Mesendoderm (in vitro differentiated cells): ENCODE measurements at places on chromosomes 4 and X.

GRCh38 chrX:101452056-101452455 lies 33.2 kb upstream of the ARMCX4 start:
- DNase-seq: no peak

DNA sequence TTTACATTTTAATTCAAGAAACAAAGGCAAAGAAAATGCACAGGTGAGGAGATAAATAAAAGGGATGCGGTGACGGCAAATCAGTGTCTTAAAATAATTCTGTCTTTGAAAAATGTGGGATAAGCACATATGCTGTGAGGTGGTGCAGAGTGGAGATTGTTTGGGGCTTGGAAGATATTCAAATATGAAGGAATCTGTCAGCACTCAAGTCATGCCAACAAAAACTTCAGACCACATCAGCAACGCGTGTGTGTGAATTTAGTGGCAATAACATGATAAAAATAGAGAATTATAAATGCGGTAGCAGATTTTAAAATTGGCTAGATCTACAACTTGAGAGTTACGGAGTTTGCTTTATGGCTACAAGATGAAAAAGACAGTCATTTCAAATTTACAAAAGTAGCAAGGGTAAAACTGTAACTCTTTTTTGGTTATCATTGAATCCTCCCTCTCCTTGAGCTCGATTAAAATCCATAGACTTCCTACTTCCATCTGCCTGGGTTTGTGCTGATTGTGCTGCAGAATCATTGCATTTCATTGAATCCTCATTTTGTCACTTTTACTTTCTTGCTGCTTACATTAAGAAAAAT lies 71.5 kb upstream of the VCX2 start:
- no peak for DNase-seq

DNA sequence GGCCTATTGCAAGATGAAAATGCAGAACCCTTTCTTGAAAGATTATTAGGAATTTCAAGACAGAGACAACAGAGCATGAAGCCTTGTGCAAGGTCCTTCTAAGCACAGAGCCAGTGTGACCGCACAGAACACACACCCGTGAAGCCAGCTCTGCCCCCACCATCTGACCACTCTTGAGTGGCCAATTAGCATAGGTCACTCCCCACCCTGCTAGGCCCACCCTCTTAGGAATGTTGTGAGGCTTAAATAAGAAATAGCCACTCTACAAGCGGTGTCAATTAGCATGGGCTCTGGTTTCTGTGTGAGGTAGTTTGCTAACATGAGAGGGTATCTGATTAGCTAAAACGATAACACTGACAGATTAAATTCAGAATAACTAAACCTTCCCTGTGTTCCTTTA lies 152.9 kb downstream of the PTTG2 start:
- no peak for DNase-seq

- peak; percentile 13 for DNase-seq
These were observed 69.4 kb upstream of the AGA start for GRCh38 chr4:177511611-177512010.

GRCh38 chrX:130082244-130083106 lies 27.8 kb downstream of the ELF4 start:
- no peak for DNase-seq

- no peak for DNase-seq
These were observed 11.2 kb upstream of the CXCR3 start for GRCh38 chrX:71629467-71629866.

DNA sequence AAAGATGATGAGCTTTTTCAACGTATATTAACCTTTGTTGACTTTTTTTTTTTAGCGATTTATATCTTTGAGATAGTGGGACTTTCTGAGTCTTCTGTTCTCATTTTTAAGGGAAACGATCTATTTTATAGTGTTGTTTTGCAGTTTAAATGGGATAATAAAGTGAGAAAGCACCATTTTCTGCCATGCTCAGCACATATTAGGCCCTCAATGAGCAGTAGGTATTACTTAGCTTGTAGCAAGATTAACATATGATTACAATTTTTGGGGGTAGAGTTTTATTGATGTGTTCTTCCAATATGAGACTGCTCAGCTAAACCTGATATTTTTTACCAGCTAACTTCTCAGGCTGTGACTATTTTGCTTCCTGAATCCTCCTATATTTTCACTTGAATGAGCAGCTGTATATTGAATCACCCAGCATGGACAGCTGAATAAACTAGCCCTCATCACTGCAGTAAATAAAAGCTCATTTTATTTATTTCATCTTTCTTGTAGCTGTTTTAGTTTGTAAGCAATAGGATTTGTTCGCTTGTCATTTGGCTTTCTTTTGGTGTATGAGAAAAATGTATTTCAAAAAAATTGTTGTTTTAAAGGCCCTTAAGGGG lies 43.7 kb downstream of the UGT8 start:
- DNase-seq: no peak

- no peak for DNase-seq
These were observed 31.5 kb downstream of the SHOX start for GRCh38 chrX:662126-662525.

GRCh38 chr4:186685767-186686183 lies 37.9 kb downstream of the FAT1 start:
- peak; percentile 80 for DNase-seq

GRCh38 chr4:98586962-98587354 lies 71.5 kb downstream of the TSPAN5 start:
- DNase-seq: no peak

DNA sequence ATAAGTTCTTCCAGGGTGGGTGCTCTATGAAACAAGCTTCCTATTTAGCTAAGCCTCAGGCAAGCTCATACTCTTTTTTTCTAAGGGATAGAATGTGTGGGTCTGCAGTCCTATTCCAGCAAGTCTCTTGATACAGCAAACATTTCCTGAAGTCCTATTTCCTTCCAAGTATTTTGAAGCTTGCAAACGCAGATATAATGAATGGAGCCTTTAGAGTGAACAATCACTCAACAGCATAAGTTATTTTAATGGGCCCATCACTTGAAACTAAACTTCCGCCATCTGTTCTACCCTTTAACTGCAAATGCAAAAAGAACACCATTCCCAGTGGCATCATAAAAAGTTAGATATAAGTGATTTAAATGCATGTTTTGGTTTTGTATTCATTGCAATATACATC lies 108.3 kb upstream of the TAPT1 start:
- DNase-seq: no peak

DNA sequence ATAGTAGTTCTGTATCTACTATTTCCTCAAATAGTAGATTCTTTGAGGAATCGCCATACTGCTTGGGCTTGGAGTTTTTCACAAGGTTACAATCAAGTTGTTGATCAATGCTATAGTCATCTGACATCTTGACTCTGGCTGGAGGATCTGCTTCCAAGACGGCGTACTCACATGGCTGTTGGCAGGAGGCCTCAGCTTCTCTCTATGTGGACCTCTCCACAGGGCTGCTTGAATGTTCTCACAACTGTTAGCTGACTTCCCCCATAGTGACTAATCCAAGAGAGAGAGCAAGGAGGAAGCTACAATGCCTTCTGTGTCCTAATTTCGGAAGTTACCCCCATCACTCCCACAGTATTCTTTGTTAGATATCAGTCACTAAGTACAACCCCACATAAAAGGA lies 10.3 kb downstream of the EGFL6 start:
- DNase-seq: no peak

DNA sequence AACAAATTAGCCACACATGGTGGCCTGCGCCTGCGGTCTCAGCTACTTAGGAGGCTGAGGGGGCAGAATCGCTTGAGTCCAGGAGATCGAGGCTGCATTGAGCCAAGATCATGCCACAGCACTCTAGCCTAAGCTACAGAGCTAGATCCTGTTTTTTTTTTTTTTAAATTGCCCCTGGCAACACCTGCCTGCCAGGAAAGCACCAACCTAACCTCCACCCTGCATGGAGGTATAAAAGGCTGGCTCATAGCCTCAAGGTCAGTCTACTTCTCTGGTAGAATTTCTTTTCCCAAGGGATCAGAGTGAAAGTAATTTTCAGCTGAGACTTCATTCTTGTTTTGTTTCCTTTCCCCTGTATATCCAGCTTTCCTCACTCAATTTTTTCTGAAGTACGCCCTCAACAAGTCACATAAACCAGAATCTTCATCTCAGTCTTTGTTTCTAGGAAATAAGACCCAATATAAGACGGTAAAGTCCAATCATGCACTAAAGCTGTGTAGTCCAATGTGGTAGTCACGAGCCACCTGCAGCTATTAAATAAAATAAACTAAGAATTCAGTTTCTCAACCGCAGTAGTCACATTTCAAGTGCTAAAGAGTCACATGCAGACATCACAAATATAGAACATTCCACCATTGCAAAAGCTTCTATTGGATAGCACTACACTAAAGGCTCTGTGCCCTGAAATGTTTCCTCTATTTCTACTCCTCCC lies 113.3 kb downstream of the HPGD start:
- DNase-seq: no peak

DNA sequence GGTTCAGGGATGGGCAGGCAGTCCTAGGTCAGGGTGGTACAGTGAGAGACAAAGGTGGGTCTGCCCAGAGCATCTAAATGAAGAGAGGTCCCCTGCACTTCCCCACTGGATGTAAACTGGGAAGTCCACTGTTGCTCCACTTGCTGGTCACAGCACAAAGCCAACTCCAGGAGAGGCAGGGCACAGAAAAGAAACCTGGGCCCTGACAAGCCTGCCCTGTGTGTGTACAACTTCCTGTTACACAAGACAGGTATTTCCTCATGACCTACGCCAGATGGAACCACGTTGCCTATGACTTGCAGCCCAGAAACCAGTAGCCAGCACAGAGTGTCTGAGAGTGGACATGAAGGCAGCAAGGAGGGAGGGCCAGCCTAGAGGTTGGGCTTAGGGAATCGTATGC lies 161.8 kb downstream of the SH3KBP1 start:
- no peak for DNase-seq

DNA sequence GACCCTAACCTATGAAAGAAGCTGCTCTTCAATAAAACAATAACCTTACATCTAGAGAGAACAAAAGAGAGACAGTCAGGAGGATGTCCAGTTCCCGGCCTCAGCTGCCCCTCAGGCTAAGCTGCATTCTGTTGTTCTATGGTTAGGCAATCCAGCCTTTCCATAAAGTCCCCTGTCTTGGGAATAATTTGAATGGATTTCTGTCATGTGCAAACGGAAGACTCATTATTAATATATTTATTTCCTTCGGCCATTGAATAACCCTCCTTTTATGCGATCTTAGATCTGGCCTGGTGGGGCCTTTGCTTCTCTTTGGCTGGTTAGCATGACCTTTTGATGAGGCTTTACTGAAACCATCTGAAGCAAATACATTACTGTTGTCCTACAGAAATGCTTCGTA lies 80.1 kb downstream of the ANKRD50 start:
- no peak for DNase-seq

DNA sequence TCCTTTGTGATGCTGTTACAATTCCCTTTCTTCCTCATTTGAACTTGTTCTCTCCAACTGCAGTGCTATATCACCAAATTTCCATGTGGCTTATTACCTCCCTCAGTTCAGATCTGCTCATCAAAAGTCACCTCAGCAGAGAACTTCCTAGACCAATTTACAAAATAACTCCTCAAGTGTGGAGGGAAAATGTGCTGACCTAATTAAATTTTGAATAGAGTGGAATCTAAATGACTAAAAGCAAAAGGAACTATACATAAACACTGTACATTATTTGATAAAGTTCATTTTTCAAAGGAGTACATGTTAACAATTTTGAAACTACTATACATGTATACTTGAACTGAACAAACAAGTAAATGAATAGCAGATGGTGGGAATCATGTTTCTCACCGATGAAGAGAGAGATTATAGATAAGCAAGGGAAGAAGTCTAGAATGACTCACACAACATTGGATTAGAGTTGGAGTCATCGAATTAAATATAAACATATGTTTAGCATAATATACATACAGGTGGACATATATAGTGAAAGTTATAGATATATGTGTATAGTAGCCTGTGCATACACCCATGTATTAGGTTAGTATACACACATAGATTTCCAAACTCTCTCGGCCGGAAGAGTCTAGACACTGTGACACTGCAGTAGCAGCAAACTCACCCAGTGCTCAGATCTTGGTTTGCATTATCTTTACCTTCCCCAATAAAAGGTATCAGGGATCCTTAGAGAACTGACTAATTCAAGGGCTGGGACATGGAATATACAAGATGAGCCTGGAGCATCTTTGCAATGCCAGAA lies 318.7 kb downstream of the PCDH18 start:
- no peak for DNase-seq

DNA sequence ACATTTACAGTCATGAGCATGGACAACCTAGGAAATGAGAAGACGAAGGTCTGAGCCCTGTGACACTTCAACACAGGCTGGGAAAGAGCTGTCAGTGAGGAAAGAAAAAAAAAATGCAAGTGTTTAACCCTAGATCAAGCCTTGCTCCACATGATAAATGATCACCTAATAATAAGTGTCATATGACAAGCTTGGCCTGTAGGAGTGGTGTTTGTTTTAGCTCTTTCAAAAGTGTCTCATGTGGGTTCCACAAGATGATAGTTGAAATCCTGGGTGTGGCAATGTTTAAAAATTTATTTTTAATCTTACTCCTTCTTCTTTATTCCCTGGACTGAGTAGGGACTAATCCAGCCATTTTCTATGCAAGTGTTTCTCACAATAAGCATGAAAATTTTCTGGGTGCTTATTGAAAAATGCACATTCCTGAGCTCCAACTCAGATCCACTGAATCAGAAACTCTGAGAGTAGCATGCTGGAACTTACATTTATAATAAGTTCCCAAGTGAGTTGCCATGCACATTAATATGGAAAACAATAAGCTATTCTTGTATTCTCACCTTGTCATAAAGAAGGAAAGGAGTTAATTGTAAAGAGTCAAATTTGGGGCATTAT lies 138.3 kb downstream of the AREG start:
- DNase-seq: no peak

DNA sequence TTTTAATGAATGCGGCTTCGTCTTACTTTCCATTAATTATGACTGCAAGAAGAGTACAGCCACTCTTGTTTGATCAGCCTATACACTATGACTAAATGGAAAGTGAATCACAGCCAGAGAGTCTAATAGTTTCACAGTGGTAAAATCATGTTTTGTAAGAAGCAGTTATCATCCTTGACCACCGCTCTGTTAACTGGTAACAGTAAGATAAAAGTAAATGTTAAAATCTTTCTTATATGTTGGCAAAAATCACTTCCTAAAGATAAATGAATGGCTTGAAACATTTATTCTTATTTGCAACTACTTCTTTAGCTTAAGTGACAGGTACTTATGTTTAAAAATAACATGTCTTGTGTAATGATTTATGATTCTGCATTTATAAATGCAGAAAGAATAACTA lies 13.2 kb downstream of the GALNT7 start:
- no peak for DNase-seq

DNA sequence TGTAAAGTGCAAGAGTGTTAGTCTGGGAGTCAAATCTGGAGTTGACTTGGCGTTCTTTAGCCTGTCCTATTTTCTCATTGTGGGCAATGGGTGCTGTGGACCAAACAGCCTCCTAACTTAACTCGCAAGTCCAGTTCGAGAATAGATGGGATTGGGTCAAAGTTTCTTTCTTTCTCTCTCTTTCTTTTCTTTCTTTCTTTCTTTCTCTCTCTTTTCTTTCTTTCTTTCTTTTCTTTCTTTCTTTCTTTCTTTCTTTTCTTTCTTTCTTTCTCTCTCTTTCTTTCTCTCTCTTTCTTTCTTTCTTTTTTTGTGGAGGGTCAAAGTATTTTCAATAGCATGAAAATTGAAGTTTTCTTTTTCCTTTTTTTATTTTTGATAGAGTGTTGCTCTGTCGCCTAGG lies 3.0 kb downstream of the SLC9A6 start:
- no peak for DNase-seq

- DNase-seq: no peak
These were observed 163.2 kb upstream of the INTU start for GRCh38 chr4:127469542-127469941.
